ENCODE measurements at places on chromosomes 7 and 10. TPM values are rescaled to one million over a fixed set of nuclear protein-coding genes. Genes with fewer than 3 reads are reported as not detected.
A peak's percentile ranks its signal among the peaks of the same experiment; 100 is the strongest.

- H3K4me1 ChIP-seq, result no peaks in the 10 kb centered on the region
- no peak for DNase-seq
- no peak overlapping the region for H3K27ac ChIP-seq
- no peaks in the 10 kb centered on the region for H3K36me3 ChIP-seq
- no peak overlapping the region for H3K4me3 ChIP-seq
These were observed 204.2 kb downstream of the EMX2 start for GRCh38 chr10:117746541-117747448.

DNA sequence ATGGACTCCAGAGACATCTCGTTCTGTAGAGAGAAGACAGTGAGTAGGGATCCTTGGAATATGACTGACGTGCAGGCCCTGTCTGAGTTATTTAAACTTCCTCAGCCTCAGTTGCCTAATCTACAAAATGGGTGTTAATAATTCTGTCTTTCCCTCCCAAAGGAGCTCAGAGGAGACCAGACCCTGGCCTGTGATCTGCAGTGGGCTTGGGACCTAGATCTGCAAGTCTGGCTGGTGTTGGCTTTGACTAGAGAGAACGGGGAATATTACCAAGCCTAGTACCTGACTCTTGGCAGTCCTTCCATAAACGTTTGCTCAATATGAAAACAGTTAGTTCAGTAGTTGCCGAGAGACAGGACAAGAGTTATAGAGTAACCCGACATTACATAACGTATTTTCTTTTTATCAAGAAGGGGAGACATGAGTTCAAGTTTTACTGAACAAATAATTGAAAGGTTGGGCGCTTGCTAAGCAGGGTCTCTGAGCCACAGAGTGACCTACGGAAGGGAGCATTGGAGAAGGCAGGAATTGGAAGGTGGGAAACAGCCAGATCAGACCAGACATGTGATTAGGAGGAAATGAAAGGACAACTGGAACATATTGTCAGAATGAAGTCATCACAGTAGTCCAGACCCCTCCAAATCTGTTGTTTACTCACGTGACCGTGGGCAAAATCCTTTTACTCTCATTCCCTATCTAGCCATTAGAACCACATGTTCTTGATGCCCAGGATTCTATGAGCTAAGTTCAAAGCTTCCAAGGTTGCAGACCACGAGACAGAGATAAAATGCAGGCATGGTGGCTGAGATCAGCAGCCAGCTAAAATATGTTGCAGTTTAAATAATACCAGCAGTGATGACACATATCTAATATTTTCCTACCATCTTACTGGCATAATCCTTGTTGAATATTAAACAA is 10.9 kb upstream of the CYP3A4 start:
- no peaks in the 10 kb centered on the region for H3K4me1 ChIP-seq
- no peaks in the 10 kb centered on the region for H3K27me3 ChIP-seq
- H3K36me3 ChIP-seq, result no peaks in the 10 kb centered on the region
- no peak overlapping the region for H3K4me3 ChIP-seq
- H3K27ac ChIP-seq, result no peak overlapping the region
- DNase-seq, result no peak

DNA sequence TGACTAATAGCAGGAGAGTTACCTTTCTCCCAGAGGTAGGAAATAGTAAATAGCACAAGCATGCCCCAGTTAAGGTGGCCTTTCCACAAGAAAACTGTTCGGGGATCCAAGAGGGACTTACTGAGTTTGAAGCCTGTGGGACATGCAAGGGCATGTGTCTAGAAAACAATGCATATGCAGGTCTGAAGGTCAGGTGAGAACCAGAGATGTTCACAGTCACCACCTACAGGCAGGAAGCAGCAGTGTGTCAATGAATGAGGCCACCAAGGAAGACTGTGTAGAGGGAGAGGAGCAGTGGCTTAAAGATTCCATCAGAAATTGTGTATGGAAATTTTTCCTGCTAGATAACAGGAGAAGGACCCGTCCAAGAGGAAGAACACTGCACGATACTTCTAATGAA is 66.0 kb downstream of the CALD1 start:
- no peak overlapping the region for H3K27ac ChIP-seq
- DNase-seq, result no peak
- no peak overlapping the region for H3K4me3 ChIP-seq

GRCh38 chr7:106773228-106773627 is 91.9 kb upstream of the PIK3CG start:
- H3K36me3 ChIP-seq, result no peaks in the 10 kb centered on the region
- no peak overlapping the region for H3K4me3 ChIP-seq
- peaks cover 5% of the 10 kb centered on the region for H3K4me1 ChIP-seq
- DNase-seq, result no peak
- H3K27me3 ChIP-seq, result no peaks in the 10 kb centered on the region

DNA sequence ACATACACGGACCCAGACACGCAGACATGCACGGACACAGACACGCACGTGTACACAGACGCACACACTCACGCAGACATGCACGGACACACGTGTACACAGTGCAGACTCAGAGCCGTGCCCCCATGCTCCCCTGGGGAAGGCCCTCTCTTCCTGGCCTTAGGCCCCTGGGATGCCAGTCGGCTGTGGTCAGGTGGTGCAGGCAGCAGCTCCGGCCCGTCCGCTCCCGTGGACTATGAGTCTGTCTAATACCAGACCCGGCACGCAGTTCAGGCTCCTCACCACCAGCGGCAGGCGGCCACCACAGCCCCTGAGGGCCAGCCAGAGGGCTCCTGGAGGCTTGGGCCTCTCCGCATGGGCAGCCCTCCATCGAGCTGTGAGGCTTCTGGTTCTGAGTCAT is 52.0 kb upstream of the NKX6-2 start:
- H3K27ac ChIP-seq, result no peak overlapping the region
- H3K27me3 ChIP-seq, result peaks cover 12% of the 10 kb centered on the region
- DNase-seq, result no peak

DNA sequence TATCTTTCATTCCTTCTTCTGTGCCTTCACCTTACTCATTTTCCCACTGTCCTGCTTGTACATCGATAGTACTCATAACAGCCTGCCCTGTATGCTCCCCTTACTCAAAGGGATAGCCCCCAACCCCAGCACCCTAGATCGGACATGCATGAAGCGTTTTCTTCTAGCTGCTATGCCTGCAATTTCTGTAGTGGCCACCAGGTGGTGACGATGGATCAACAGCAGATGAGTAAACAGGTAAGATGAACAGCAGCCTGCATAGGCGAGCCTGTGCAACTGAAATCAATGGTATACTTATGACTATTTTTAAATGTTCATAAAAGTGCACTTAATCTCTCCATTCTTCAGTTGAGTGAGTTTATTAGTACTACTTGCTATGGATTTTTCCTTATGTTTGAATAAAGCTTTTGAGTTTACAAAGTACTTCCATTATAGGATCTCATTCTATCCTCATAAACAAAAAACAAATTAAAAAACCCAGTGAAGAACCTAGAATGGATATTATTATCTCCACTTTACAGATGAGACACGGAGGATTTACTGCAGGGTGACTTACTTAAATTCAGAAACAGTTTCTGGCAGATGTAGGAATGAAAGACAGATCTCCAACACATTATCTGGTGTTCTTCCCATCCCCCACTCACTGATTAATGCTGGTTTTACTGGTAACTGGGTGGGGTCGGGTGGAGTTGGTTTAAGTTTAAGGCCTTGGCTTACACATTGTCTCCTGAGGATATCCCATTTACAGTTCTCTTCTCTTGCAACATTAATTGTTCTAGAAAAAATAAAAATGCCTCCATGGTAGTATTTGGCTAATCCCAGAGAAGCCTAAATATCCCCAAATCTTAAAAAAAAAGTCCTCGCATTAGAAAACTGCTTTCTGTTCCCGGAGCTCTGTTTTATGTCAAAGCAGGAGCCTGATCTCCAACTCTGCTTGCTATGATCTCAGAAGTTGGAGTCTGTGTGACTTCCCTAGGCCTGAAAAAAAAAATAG is 222.1 kb downstream of the GLI3 start:
- H3K4me1 ChIP-seq, result no peaks in the 10 kb centered on the region
- H3K27me3 ChIP-seq, result no peaks in the 10 kb centered on the region
- no peaks in the 10 kb centered on the region for H3K36me3 ChIP-seq
- H3K4me3 ChIP-seq, result no peak overlapping the region
- H3K27ac ChIP-seq, result no peak overlapping the region

DNA sequence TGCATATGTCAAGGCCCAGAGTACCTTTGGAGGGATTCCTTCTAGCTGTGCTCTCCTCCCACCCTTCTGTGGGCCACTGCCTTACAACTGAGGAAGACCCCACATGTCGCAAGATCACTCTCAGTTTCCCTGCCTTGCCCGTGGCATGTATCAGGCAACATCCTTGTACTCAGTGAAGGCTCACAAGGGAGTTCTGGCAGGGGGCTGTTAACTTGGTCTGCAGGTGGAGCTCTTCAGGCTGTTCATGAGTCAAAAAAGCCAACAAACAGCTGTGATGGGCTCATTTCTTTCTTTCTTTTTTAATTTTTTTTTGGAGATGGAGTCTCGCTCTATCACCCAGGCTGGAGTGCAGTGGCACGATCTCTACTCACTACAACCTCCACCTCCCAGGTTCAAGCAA is 513.0 kb upstream of the ANKRD30A start:
- no peak overlapping the region for H3K4me3 ChIP-seq
- H3K4me1 ChIP-seq, result no peaks in the 10 kb centered on the region
- no peak overlapping the region for H3K27ac ChIP-seq

Gene GIMAP4
- 68.5 TPM for total RNA-seq

Gene PCGF6
- total RNA-seq, result 9.1 TPM

Gene NUTM2B
- total RNA-seq, result 0.61 TPM

DNA sequence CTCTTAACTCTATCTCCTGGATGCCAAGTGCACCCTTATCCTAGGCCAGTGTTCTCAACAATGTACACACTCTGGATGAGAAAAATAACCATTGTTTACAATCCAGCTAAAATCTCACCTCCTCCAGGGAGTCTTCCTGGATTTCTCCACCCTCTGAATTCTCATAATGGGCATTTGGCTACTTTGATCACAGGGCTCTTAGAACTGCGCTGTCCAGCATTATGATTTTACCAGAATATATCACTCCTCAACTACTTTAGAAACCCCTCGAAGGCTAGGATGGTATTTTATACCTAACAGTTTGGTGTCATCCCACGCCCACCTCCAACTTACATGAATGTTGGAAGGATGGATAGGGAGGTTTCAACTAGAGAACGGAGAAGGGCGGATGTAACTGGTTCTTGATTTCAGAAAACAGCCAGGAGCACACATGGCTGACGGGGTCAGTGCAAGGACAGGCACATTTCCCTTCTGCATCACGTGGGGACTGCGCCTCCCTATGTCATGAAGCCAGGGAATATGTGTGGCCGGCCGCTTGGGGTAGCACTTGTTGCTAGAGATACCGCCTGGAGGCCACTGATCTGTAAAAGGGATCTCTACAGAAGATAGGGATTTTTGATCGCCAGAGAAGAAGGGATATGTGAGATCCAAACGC is 1.2 kb upstream of the ATP6V0E2 start:
- DNase-seq, result no peak
- H3K36me3 ChIP-seq, result peaks cover 4% of the 10 kb centered on the region
- peaks cover 42% of the 10 kb centered on the region for H3K4me1 ChIP-seq
- peaks cover 14% of the 10 kb centered on the region for H3K27me3 ChIP-seq
- H3K4me3 ChIP-seq, result peak overlapping the region; percentile 79

- peaks cover 20% of the 10 kb centered on the region for H3K4me1 ChIP-seq
- no peaks in the 10 kb centered on the region for H3K27me3 ChIP-seq
- H3K36me3 ChIP-seq, result no peaks in the 10 kb centered on the region
- no peak for DNase-seq
These were observed 25.9 kb upstream of the RBM20 start for GRCh38 chr10:110618230-110618610.

GRCh38 chr10:119273413-119273812 is 66.0 kb downstream of the GRK5 start:
- DNase-seq, result no peak
- peaks cover 38% of the 10 kb centered on the region for H3K4me1 ChIP-seq
- H3K4me3 ChIP-seq, result no peak overlapping the region
- no peaks in the 10 kb centered on the region for H3K27me3 ChIP-seq

DNA sequence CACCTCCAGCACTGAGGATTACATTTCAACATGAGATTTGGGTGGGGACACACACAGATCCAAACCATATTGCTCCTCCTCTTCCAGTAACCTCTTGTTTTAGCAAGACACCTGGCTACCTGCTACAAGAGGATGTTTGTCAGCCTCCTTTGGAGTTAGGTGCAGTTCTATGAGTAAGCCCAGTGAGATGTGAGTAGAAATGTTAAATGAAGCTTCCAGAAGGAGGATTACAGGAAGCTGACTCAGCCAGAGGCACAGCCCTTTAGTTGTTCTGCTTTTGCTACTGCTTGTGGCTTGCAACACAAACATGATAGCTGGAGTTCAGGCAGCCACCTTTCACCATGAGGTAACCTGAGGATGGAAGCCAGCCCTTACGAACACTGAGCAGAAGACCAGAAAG is 382.7 kb upstream of the RNF32 start:
- H3K36me3 ChIP-seq, result no peaks in the 10 kb centered on the region
- DNase-seq, result no peak
- H3K27me3 ChIP-seq, result no peaks in the 10 kb centered on the region
- H3K27ac ChIP-seq, result no peak overlapping the region
- no peak overlapping the region for H3K4me3 ChIP-seq
- H3K4me1 ChIP-seq, result no peaks in the 10 kb centered on the region

Gene SFRP5
- total RNA-seq, result 2.4 TPM

Gene CPEB3
- 0.76 TPM for total RNA-seq

DNA sequence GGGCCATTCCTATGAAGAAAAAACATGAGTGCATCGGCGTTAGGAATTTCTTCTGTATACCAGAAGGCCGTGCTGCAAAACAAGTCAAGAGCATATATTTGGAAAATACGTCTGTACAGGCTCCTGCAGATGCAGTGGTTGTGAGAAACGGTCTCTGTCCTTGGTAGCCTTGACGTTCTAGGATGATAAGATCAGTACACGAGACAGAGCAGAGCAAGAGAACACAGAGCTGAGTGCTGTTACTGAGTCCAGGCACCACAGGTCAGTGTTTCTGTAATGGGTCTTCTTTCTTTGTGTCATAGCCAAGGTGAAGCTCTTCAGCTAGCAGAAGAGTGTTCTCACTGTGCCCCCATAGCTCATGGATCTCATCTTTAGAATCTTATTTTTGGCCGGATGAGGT is 62.8 kb downstream of the WDR37 start:
- no peaks in the 10 kb centered on the region for H3K4me1 ChIP-seq
- H3K4me3 ChIP-seq, result no peak overlapping the region
- DNase-seq, result no peak
- peaks cover 68% of the 10 kb centered on the region for H3K36me3 ChIP-seq
- H3K27ac ChIP-seq, result no peak overlapping the region

Gene NSUN5
- 28.9 TPM for total RNA-seq

Gene MYOZ1
- total RNA-seq, result 0.61 TPM

- H3K4me3 ChIP-seq, result no peak overlapping the region
- no peak for DNase-seq
- peaks cover 24% of the 10 kb centered on the region for H3K4me1 ChIP-seq
These were observed 63.0 kb upstream of the MPP7 start for GRCh38 chr10:28365840-28366239.

Gene IRF5
- total RNA-seq, result 10.0 TPM

DNA sequence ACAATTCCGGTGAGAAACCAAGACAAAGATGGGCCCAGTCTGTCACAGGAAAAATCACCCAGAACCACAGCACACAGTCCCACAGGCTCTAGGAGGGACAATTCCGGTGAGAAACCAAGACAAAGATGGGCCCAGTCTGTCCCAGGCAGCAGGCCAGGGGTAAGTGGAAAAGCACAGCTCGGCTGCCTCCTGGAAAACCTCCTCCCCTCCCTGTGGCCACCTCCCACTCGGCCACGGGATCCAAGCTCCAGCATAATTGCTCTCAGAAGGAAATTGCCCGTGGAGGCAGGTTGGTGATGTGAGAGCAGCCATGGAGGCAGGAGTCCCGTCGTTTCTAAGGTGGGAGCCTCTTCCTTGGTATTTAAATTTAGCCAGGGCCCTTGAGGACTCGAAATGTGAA is 95.7 kb downstream of the PLXNA4 start:
- no peak overlapping the region for H3K4me3 ChIP-seq
- H3K27ac ChIP-seq, result no peak overlapping the region

All from thymus (tissue), 14 donors.